Mesothelial cell of epicardium (in vitro differentiated cells): ENCODE measurements at places on chromosomes 1 and 21.

DNA sequence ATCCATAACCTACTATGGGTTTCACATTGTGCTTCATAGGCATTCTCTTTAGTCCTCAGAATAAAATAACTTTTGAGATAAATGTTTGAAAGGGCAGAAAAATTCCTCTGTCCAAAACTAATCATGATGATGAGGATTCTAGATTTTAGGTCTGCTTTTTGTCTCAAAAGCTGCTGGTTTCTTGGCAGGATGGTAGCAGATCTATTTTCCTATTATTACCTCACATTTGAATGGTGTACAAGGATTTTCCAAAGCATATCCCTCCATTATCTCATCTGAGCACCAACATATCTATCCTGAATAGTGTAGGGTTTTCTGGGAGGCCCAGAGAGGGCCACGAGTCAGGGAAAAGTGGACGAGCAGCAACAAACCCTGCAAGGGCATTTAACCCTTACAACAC, 201.9 kb downstream of the PLPP3 start:
- H3K27ac ChIP-seq = no peak overlapping the region
- no peaks in the 10 kb centered on the region for H3K27me3 ChIP-seq
- H3K4me3 ChIP-seq = no peak overlapping the region
- peaks cover 37% of the 10 kb centered on the region for H3K4me1 ChIP-seq
- no peaks in the 10 kb centered on the region for H3K36me3 ChIP-seq

DNA sequence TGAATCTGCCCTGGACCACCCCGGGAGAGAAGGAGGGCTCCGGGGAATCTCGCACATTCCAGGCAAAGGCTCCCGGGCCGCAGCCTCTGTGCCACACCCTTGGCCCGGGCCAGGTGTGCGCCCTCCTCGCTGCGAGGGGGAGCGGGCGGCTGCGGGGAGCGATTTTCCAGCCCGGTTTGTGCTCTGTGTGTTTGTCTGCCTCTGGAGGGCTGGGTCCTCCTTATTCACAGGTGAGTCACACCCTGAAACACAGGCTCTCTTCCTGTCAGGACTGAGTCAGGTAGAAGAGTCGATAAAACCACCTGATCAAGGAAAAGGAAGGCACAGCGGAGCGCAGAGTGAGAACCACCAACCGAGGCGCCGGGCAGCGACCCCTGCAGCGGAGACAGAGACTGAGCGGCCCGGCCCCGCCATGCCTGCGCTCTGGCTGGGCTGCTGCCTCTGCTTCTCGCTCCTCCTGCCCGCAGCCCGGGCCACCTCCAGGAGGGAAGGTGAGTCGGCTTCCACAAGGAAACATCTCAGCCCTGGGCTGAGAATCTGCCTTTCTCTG, at the start of gene LAMC2:
TSS of gene LAMC2 (plus strand) at position 324 of the 550 bp plus-strand sequence. CDS start at position 413, 89 bp downstream.
- no peaks in the 10 kb centered on the region for H3K36me3 ChIP-seq
- H3K27ac ChIP-seq = peak within 1 kb of the TSS; percentile 95
- peak; percentile 78 for DNase-seq
- H3K4me1 ChIP-seq = peaks cover 9% of the 10 kb centered on the region
- H3K4me3 ChIP-seq = peak within 1 kb of the TSS; percentile 83

GRCh38 chr1:158203693-158204457, 23.2 kb downstream of the CD1D start:
- H3K4me3 ChIP-seq = peak overlapping the region; percentile 63
- H3K27me3 ChIP-seq = peaks cover 6% of the 10 kb centered on the region
- peaks cover 4% of the 10 kb centered on the region for H3K4me1 ChIP-seq
- DNase-seq = no peak
- no peaks in the 10 kb centered on the region for H3K36me3 ChIP-seq
- H3K27ac ChIP-seq = no peak overlapping the region

DNA sequence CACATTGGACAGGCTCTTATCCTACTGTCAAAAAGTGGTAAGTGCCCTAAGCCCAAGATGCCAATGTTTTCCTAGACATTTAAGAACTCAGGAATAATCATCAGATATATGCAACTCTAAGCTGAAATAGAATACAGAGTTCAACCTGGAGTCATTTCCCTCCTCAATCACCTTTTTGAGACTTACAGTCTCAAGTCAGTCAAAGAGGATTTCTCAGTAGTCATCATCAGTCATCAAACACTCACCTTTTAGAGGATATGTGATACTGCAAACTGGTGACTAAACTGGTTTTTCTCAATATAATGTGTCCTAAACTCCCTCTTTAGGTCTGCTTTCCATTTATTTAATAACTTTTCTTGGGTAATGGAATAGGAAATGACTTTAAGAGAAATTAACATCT, 145.3 kb upstream of the ADAMTS5 start:
- no peak for DNase-seq
- H3K4me3 ChIP-seq = no peak overlapping the region
- no peak overlapping the region for H3K27ac ChIP-seq
- peaks cover 2% of the 10 kb centered on the region for H3K36me3 ChIP-seq
- peaks cover 63% of the 10 kb centered on the region for H3K4me1 ChIP-seq
- no peaks in the 10 kb centered on the region for H3K27me3 ChIP-seq

DNA sequence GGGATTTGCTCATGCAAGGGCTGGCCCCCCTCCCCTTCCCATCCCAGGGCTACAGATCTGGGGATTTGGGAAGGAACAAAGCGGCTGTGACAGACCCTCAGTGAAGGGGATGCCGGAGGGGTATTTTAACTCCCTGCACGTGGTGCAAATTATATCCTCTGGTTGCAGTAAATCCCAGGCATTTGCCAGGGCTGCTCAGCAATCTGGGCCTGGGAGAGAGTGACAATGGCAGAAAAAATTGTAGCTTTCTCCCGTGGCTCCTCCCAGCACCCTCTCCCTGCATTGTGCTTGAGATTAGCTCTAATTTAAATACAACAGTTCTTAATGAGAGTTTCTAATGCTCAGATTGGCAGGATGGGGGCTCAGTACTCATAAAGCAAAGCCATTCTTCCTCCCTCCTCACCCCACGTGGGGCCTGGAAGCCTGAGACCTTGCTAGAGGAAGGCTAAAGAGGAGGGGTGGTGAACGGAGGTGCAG, 129.9 kb upstream of the CD34 start:
- no peak overlapping the region for H3K4me3 ChIP-seq
- H3K4me1 ChIP-seq = peaks cover 3% of the 10 kb centered on the region
- peaks cover 2% of the 10 kb centered on the region for H3K36me3 ChIP-seq
- no peaks in the 10 kb centered on the region for H3K27me3 ChIP-seq
- no peak overlapping the region for H3K27ac ChIP-seq
- DNase-seq = no peak

DNA sequence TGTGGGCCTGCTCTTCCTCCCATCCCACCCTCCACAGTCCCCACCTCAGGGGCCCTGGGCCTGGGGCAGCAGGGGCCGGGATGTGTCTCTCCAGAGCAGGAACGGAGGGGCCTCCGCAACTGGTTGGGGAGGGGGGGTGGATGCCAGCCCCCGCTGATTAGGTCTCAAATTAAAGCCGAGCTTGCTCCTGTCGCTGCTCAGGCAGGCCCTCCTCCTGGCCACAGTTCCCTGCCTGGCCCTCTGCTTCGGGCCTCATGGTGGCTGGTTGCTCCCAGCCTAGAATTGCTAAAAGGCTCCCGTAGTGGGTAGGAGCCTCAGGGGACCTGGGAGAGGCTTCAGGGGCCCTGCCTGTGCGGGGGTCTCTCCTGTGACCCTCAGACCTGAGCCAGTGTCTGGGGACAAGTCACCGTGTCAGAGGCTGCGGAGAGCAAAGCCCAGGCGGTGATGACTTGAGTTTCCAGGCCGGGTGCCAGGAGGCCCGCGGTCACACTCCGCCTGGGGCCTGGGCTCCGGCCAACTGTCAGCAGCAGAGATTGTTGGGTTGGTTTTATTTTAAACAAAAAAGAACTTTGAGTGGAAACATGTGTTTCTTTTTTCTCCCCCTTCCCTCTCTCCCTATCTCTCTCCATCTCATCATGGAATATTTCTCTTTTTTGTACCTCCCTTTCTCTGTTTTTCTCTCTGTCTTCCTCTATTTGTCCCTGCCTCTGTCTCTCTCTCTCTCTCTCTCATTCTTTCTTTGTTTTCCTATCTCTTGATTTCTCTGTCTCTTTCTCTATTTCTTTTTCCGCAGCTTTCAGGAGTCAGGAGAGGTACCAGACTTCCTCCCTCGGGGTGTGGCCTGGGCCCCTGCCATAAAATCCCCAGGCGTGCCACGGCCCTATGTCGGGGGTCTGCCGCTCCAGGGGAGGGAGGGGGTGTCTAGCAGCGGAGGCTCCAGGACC, 20.0 kb upstream of the EPHA2 start:
- H3K4me3 ChIP-seq = no peak overlapping the region
- peak; percentile 80 for DNase-seq
- no peaks in the 10 kb centered on the region for H3K27me3 ChIP-seq
- H3K36me3 ChIP-seq = no peaks in the 10 kb centered on the region
- H3K27ac ChIP-seq = peak overlapping the region; percentile 95
- H3K4me1 ChIP-seq = peaks cover 55% of the 10 kb centered on the region
